ENCODE measurements at places on chromosomes 12 and 14.

DNA sequence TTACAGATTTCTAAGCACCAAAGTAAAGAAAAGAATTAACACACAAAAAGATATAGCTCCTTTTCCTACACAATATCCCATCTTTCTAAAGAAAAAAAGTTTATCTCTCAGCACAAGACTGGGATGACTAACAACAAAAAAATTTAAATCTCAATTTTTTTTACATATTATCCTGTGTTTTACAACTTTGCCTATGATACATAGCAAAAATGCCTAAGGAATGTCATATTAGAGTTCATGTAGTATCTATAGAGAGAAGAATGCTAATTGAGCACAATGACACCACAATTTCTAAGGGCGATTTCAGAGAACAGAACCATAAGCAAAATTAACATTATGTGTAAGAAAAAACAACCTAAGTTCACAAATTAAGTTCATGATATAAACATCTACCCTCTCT lies 16.3 kb downstream of the C2CD5 start:
- peak; percentile 70 for DNase-seq

GRCh38 chr12:9066755-9067423 lies 48.8 kb downstream of the A2M start:
- no peak for DNase-seq

DNA sequence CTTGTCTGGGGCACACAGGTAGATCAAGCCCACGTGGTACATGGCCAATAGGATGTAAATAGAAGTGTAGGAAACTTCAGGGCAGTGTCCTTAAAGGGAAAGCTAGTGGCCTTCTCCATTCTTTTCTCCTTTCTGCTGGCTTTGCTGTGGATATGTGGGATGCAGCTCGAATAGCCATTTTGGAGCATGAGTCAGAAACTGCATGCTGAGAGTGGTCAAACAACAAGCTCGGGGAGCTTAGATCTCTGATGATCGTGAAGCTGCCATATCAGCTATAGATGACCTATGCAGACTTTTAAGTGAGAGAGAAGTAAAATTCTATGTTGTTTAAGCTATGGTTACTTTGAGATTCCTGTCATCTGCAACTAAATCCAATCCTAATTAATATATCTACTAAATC lies 241.3 kb upstream of the DAAM1 start:
- no peak for DNase-seq

DNA sequence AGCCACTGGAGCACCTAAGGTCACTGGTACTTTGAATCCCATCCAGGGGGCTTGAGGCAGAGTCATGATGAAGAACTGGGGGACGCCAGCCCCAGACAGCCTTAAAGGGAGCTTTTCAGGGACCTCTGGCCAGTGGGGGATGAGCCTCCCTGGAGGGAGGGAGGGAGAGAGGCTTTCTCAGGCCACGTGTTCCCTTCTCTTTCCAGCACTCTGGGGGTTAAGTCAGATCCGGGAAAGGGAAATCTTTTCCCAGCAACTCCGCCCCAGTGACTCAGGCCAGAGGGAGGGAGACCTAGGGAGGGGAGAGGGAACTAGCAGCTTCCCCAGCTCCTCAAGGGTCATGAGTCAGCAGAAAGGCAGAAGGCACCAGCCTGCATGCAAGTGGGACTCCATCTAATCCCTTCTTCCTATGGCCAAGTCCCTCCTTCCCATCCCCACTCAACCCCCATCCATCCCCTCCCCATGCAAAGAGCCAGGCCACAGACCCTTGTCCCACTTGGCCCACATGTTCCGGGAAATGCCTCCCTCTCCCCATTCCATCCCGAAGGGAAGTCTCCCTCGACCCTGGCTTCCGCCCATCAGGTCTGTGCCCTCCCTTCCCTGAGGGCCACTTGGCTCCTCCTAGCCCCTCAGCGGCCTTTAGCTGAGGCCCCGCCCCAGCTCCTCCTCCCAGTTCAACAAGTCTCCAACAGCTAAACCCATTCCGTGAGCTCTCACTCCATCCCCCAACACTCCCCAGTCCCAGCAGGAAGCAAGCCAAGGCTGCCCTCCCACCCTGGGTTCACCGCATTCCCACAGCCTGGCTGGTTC lies 5.6 kb downstream of the TNFRSF1A start:
- DNase-seq: peak; percentile 100

DNA sequence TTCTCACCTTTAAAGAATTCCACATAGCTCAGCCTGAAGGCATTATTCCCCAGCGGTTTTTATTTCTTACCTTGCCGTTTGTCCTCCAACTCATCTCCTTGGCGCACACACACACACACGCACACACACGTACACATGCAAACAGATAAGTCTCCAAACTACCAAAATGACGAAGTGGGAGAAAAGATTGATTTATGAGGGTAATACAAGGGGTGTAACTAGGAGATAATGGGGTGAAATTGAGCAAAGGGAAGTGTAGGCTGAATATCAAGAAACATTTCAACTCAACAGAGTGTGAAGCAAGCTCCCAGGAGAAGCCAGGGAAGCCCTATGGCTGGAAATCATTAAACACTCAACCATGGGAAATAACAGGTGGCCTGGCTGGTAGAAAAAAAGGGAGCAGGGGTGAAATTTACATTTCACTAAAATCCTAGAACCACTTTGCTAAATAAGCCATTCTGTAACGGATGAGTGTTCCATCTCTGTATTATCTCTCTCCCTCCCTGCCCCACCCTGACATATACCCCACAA lies 41.0 kb downstream of the GRIN2B start:
- DNase-seq: peak; percentile 76

DNA sequence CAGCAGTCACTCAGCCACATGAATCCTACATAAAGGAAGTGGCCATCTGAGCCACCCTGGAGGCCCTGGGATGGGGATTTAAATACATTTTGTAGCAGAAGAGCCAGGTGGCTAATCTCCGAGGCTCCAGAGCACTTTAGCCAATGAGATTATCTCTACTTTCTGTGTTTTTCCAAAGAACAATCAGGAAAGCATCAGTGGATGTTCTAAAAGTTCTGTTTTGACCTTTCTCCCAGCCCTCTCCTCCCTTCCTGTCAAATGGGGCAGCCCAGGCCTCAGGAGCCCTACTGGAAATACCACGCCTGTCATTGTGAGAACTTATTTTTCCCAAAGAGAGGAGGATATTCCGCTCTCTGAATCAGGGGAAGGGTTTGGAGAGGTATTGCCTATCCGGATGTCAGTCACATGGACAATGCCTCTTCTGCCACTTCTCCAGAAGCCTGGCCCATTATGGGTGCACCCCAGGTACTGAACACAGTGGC lies 336.8 kb upstream of the FKBP4 start:
- no peak for DNase-seq

DNA sequence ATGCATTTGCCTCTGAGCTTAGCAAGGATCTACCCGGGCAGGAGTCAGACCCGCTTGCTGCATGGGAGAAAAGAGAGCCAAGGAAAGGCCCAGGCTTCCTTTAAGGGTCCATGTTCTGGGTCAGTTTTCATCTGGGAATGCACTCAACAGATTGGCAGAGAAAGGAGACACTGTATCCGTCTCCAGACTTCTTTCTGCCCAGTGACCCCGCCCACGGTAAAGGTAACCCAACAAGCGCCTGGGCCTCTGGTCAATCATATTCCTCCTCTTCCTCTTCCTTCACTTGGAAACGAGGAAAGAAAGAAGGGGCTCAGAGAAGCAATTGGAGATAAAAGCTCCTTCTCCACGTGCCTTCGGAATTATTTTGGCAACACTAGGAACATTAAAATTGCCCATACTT lies 27.1 kb upstream of the TCP11L2 start:
- no peak for DNase-seq

DNA sequence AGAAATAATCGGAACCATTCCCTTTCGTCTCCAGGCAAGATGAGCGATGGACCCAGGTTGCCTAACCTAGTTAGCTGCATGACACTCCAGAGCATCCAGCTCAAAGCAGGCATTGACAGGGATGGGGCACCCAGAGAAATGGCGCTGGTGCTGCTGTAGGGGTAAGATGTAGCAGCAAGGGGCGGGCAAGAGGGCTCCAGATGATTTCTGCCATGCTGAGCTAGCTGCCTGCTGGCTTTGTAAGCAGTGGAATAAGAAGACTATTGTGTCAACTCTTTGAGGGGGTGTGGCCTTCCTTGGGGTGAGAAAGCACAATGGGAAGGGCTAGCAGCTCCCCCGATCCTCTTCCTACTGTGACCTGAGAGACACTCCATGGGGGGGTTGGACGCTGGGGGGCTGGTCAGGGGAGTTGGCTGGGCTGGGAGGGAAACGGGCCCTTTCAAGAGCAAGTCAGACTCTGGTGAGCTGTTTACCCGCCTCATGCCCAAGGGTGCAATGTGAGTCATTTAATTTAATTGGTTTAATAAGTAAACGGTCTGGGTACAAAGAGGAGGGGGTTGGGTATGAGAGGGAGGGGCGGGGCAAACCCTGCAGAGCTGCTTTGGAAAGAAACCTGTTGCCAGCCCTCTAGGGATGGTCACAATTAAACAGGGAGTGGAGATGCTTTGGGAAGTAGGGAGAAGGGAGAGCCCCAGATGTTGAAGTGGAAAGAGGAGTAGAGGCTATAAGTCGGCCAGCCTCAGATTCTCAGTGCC lies 50.5 kb downstream of the B4GALNT3 start:
- peak; percentile 21 for DNase-seq

DNA sequence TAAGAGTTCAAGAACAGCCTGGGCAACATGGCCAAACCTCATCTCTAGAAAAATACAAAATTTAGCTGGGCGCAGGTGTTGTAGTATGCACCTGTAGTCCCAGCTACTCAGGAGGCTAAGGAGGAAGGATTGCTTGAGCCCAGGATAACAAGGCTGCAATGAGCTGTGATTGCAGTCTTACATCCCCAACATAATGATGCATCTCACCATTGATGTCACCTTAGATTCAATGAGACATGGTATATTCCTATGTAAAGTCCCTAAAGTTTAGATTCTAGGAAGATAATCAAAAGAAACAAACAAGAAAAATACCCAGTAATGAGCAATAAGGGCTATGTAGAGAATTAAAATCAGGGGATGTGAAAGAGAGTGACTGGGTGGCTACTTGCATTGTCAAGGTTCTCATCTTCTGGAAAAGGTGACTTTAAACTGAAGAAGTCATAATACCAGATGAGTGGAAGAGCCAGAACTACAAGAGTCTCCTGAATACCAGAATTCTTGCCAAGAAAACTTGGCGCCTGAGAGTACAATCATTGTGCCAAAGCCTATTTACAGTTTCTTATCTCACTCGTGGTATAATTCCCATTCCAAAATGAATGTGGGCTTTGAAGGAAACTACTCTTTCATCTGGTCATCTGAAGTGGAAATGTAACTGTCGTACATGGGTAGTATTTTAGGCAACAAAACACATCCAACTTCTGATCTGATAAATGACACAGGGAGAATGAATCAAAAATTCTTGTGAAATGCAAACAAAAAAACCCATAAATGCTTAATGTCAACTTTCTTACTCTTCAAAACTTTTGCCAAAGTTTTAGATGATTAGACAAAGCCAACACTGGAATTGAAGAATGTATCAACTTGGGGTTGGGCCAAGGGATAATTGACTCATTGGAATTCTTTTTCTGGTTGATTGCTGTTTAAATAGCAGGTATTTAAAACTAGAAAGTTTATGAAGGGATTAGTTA lies 81.1 kb upstream of the ST8SIA1 start:
- DNase-seq: peak; percentile 34

DNA sequence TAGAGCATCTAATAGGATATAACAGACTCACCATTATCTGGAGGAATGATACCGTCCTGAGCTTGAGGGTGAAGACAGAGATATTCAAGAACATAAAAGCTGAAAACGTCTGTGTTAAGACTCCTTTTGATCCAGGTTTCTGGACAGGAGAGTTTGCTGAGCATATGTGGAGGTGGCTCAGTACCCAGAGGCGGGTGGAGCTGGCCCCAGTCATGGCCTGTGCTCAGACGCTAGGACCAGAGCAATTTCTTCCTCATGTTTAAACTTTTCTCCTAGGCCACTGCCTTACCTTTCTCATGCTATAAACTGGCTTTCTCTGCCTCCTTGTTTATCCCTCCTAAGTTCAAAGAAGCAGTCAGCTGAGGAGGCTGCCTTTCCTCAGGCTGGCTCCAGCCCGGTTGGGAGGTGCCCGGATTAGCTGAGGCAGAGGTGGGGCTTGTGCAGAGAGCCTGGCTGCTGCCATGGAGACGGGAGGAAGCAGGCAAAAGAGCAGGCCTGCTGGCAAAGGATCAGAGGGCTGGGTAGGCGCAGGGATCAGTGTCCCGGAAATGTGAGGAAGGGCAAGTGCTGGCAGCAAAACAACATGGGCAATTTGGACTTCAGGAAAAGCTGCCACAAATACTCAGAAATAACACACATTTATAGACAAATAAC lies 13.7 kb downstream of the COA8 start:
- peak; percentile 90 for DNase-seq

DNA sequence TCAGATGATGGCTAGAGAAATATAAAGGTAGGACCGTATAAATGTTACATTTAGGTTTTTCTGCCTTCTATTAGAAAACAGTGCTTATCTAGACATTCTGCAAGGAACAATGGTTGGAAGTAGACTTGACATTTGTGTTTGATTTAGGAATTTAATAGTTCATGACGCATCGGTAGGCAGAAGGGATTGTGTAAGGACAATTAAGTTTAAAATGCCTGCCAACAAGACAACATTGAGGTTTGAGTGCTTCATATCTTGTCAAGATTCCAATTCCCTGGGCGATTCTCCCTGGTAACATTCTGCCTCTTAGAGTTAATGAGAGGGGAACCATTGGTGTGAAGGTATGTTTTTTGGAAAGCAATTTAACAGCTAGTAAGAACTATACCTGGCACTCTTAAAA lies 186.8 kb upstream of the RBM19 start:
- no peak for DNase-seq

DNA sequence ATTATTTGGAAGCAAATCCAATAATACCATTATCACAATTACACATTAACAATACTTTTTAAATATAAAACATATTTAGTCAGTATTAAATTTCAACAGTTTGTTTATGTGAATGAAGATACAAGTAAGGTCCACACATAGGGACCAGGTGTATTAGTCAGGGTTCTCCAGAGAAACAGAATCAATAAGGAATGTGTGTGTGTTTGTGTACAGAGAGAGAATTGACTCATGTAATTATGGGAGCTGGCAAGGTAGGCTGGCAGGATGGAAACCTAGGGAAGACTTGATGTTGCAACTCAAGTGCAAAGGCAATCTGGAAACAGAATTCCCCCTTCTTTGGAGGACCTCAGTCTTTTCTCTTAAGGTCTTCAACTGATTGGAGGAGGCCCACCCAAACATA lies 123.2 kb upstream of the OTX2 start:
- DNase-seq: no peak

Measured in NCI-H226 (cell line).